ENCODE measurements at places on chromosomes 7 and 10.

DNA sequence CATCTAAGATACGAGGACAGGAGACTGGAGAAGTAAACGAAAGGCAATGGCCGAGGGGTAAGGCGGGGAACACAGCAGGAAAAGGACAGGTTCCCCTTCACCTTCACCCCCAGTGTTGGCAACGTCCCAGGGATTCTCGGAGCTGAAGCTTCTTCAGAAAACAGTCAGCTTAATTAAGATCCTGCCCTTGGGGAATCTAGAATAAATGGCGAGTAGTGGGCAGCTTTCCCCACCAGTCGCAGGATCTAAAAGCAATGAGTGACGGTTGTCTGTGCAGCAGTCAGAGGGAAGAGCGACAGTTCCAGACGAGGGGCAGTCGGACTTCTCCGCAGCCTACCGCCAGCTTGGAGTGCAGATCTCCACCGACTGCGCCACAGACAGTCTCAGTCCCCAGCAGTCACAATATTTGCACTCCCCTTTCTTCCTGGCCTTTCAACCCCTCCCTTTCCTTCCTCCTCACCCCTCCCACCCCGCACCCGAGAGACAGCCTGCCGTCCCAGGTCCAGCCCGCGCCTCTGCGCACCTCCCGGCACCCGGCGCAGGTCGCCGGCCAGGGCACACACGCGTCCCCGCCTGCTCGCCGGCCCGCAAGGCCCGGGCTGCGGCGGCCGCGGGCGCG lies 10.9 kb upstream of the SP8 start:
- no peak for DNase-seq

DNA sequence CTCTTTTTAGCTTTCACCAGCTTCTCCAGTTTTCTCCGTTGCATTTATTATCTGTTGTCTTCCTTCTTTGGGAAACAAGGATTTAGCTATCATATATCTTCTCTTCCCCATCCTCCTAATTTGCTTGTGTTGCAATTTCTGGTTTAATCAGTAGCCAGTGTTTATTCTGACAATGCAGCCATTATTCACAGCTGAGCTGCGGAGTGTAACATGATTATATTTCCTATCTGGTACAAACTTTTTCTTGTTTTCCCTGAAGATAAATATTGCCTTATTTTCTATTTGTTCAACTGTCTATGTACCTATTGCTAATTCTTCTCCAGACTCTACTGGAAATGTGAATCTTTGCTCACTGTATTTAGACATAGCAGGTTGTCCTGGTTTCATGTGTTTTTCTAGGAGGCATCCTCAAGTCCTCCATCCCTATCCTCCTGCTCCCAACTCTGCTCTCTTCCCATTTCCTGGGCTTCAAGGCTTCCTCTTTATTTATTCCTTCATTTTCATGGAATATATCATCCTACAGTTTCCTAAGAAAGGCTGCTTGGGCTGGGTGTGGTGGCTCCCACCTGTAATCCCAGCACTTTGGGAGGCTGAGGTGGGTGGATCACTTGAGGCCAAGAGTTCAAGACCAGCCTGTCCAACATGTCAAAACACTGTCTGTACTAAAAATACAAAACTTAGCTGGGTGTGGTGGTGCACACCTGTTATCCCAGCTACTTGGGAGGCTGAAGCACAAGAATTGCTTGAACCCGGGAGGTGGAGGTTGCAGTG lies 72.4 kb upstream of the KDM7A start:
- no peak for DNase-seq

GRCh38 chr7:13179011-13179582 lies 491.7 kb downstream of the ARL4A start:
- no peak for DNase-seq

DNA sequence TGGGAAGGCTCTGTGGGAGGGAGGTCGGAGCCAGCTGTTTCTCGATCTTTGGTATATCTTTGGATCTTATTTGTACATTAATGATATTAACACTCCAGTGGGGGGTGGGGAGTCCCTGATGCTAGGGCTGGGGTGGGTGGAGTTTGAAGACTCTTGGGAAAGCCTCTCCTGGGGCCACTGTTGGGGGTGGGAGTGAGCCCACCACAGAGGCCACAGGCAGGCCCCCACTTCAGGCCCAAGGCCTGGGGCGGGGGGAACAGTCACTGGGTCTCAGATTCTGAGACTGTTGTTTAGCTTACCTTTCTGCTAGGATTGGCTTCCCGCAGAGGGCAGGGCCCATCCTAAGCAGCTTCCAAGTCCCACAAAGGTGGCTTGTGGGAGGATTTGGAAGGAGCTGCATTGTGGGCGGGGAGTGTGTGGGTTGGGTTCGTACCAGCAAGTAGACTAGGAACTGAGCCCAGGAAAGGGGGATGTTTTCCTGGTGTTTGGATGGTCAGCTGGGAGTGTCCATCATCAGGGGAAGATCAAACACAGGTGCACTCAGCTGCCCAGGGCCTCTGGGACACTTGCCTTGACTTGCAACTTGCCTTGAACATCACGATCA lies 11.9 kb downstream of the YKT6 start:
- DNase-seq: no peak

DNA sequence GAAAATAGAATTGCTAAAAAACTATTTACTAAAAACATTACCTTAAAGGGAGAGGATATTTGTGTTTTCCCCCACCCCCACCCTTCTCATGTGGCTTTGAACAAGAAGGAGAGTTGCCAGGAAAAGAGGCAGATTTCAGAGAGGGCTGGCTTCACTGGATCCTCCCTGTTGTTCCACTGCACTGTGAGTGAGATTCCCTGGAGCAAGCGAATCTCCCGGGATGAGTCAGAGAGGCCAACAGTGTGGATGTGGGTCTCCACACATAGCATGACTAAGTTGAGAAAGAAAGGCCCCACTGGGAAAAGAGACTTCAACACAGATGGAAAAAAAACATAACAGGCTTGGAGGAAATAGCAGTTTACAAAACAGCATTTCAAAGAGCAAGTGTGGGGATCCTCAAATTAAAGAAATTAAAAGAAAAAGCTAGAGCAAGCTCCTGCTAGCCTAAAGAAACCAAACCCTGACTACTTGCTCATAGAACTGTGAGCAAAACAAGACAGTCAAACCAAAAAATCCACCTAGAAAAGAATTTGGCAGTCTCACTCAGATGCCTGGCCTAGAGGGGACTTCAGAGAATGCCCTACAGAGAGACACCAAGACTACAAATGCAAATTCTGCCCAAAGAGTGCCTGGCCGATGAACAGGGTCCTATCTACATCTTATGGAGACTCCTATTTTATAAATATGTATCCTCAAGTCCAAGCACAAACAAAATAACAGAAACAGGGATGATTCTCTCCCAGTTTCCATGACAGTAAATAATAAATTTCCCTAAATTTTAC lies 3.4 kb downstream of the CAV1 start:
- peak; percentile 94 for DNase-seq

DNA sequence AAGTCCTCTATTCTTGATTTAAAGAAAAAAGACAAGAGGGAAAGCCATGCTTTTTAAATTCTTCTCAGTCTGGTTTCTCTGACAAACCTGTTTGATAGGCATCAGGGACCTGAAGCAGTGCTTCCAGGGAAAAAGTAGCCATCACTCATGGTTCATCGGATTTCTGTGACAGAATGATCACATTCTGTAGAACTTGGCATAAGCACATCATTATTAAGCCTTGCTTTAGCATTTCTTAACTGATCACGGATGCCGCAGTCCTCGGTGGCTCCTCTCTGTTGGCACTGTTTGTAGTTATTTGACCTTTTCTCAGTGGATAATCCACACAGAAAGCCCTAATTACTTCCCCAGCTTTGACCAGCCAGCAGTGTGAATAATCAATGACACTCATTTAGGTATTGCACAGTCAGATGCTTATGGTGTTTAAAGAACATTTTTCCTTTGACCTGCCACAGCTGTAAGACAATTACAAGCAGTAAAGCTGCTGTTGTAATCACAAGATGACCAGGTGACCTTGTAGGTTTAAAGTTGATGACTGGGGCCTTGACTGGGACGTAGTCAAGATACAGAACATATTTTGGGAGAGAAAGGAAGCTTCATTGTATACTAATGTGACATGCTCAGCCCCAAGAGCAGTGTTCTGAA lies 64.4 kb upstream of the SKAP2 start:
- no peak for DNase-seq

GRCh38 chr7:44982970-44983369 lies 4.2 kb upstream of the MYO1G start:
- no peak for DNase-seq

All from fibroblast of skin of left quadriceps (primary cell).